GM23248 (cell line): ENCODE measurements at places on chromosomes 5 and 9.
A peak's percentile ranks its signal among the peaks of the same experiment; 100 is the strongest.

GRCh38 chr9:107170801-107171200 is 112.3 kb upstream of the RAD23B start:
- no peak for DNase-seq

- DNase-seq: peak; percentile 76
Measured at GRCh38 chr9:20621471-20622329, 599 bp downstream of the MLLT3 start.

DNA sequence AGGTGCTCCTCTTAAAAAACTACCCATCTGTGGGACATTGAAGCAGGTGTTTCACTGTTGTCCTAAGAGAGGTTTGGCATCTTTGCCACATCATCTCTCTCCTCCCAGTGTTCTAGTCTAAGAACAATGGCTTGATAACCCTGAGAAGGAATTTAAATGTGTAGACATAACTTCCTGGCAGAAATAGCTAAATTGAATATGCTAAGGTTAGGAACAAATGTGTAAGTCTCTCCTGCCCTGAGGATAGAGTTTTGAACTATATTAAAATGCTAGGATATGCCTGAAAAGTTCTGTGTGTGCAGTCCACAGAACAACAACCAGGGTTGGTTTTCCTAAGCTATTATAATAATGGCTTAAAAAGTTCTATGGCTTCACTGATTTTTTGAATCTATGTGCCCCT is 106.6 kb downstream of the LRRC70 start:
- no peak for DNase-seq

DNA sequence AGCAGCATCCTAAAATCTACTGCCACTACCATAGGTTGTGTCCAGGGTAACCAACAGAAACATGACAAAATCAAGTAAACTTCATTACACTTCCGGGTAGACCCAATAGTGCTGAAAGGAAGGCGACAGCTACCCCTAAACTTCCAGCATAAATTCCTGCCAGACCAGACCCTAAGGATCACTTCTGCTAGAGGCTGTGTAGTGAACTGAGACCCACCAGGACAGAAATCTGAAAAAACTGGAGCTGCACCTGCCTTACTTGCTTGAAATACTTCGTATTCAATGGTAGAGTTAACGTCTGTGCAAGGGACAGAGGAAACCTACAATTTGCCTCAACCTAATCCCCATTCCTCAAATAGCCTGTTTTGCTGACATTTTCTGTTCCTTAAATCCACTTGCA is 1.0 kb upstream of the SECISBP2 start:
- no peak for DNase-seq

DNA sequence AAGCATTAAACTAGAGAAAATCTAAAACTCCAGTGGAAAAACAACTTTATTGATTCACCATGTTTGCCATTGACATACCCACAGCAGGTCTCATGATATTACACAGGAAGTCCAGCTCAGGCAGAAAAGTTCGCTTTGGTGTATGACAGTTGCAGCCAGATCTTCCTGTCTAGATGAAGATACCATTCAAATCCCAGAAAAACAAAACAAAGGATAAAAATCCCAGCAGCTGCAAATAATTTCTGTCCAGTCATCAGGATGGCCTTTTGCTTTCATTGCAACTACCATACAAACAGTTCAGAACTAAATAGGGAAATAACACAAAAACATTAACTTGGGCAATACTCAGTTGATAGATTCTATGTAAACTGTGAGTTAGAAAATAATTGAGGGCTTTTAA is 136.0 kb upstream of the NREP start:
- peak; percentile 32 for DNase-seq

DNA sequence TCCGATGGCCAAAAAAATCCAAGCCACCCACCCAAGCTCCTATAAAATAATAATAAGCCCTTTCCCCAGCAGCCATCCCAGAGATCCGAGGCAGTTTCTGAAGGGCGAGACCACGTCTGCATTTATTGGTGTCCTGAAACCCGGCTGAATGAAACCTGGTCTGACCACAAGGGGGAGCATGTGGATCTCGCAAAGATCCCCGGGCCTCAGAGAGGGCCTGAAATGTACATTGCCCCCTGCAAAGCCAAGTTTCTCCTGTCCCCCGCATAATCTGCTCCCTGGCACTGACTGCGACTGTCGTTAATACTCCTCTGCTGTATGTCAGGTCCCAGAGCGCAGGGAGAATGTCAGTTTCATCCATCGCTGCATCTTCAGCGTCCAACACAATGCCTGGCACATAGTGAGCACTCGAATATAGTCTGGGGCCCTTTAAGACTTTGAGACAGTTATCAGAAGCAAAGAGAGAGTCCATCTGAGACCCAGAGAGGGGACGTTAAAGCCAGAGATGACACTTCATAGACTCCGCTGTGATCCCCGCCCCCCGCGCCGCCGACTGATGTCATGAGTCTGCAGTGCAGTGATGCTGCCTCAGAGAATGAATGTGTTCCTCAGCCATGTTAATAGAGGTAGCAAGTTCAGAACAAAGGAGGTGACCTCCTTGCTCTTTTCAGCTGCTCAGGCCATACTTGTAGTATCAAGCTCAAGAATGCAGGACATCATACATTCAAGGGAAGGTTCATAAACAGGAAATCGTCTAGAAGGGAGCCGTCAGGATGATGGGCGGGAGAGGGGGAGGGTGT is 74.5 kb upstream of the BARHL1 start:
- DNase-seq: peak; percentile 75

DNA sequence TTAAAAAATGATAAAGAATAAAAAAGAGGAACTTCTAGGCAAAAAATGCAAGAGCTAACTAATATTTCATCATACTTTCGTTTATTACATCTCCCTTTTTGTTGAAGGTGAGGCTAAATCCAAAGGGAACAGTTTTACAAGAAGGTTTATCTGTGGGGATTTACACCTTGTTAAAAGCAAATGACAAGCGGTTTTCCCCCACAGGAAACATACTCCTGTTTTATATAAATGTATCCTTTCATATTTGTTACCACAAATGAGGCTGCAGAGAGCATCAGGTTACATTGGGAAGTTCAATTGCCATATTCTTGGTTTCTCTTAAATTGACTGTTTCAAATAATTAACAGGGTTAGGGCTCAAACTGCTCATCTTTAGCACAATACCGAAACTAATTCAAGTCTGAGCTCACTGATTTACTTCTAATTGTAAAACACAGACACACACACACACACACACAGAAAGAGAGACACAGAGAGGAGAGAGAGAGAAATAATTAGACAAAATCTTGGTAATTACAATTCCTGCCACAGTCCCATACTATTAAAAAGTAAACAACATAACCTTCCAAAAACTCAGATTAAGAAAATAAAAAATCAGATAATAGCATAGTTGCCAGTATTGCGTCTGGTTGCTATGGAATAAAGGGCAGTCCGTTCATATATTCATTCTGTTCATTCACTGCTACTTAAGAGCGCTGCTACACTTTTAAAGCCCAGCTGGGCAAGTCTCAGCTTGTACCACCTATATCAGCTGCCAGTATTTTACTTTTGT is 17.1 kb downstream of the RFX3 start:
- no peak for DNase-seq

DNA sequence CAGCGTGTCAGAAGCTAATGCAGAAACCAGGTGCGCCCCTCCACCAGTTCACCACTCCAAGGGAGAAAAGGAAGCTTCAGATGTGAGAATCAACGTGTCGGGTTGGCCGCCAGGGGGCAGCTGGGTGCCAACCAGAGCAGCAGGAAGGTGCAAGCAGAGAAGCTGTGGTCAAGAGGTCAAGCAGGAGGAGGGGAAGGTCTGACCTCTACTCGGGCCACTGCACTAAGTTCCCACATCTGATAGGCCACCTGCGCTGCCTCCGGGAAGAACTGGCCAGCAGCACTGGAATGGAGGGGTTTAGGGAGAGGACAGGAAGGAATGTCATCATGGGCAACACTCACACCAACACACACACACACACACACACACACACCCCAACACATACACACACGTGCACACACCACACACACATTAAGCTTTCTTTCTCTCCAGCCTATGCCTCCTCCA is 31.4 kb downstream of the ANXA6 start:
- DNase-seq: peak; percentile 72

GRCh38 chr5:151227918-151228447 is 4.1 kb upstream of the CCDC69 start:
- DNase-seq: no peak
